ENCODE measurements at places on chromosomes 12 and 14.

DNA sequence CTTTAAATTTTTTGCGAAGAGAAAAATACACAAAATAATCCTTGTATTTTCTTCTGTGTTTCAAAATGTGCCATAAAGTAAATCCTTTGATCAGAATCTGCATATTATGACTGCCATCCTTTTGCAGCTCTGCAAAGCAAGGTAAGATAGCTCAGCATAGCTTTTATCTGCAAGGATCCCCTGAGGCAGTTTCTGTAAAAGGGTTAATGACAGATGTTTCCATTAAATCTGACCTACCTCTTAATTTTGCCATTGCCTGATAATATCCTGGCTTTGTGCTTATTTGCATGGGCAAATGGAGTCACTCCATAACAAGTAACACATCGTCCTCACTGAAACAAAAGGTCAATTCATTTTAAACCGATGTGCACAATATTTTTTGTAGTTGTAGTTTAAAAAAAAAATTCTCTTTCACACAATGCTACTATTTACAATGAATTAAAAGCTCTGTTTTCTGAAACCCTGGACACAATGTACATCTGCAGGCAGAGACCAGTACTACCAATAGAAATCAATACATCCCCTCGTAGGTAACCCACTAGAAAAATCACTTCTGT lies 108.5 kb upstream of the SOX5 start:
- DNase-seq, result no peak

DNA sequence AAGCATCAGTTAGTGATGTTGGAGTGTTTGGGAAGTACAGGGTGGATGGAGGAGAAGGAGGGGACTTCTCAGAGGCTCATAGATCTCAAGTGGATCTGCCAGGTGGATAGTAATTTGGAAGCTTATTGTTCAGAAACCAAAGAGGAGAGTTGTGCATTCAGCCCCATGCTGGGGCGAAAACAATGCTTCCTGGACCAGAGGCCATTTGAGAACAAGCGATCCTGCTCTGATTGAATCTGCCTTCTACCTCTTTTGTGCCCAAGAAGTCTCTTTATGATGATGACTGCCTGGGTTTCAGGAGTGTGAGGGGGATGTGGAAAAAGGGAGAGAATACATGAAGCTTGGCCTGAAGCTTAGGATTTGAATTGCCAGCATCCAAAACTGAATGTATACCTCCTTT lies 110.8 kb upstream of the SRRM4 start:
- no peak for DNase-seq

GRCh38 chr14:95265106-95266094 lies 54.3 kb downstream of the CLMN start:
- DNase-seq, result peak; percentile 27

DNA sequence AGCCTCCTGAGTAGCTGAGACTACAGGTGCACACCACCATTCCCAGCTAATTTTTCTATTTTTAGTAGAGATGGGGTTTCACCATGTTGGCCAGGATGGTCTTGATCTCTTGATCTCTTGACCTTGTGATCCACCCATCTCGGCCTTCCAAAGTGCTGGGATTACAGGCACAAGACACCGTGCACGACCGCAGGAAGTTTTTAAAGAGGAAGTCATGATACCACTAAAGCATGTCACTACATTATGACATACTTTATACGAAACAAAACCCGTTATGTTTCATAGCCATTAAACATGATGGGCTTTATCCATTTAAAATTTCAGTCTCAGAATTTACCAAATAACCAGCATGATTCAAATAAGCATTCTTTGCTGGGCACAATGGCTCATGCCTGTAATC lies 83.8 kb upstream of the DUSP6 start:
- DNase-seq, result no peak

DNA sequence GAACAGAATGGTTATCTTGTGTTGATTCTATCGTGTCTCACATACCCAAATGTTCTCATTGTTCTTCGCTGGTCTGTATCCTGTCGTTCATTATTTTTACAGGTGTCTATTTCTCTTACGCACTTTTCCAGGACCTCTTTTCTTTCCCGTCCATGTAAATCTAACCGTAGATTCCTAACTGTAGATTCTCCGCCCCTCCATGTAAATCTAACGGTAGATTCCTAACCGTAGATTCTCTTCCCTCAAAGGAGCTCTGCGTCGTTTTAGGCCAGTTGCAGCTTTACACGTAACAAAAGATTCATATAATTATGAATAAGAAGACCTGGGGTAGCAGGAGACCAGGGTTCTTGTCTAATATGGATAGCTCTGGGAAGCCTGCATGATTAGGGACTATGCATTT lies 9.7 kb upstream of the ZNF605 start:
- no peak for DNase-seq

GRCh38 chr14:58979325-58979724 lies 209.1 kb upstream of the DAAM1 start:
- no peak for DNase-seq

- DNase-seq, result no peak
These were observed 150.9 kb downstream of the EGLN3 start for GRCh38 chr14:33799705-33800570.

DNA sequence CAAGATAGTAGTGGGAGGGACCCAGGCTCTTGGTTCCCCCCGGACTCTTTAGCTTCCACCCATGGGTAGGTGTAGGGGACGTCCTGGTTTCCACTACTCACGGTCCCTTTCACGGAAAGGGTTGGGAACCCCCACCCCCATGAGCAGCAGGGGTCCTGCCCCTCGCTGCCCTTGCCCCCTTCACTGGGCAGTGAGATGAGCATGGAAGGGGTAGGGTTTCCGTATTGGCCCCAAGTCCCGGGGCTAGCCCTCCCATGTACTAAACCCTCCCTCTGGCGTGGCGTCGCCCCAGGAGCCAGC lies 12.7 kb downstream of the AGAP2 start:
- no peak for DNase-seq

DNA sequence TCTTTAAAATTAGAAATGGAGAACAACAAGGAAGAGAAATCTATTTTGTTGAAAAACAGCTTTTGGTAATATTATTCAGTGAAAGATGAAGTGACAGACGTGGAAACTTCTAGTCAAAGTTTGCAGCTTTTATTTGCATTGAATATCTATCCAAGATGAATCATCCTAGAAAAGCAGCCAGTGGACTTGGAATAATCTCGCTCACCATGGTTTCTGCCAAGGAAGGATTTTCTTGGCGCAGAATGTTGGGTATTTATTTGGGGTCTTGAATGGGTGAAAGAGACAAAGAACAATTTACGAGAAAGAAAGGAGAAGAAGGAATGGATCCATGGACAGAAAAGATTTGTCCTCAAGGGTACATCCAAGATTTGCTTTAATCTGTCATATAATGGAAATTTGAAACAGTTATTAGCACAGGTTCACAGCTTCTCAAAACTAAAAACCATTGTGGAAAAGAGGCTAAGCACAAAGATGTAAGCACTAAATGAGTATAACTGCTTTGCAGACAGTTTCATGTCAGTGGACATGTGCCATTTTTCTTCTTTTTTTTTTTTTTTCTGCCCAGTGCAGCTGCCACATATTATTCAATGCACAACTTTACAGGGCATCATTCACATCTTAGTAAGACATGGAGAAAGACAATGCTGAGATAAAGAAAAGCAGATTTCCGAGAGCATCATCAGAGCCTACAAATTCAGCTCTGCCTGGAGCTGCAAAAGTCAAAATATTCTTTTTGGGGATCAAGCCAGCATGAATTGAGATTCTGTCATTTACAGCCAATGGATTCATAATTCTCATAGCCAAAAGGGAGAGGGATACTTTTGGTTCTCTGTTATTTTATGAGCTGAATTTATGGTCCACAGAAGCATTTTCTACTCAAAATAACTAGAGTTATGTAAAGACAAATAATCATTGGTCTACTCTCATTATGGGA lies 333.7 kb downstream of the DAD1 start:
- DNase-seq, result no peak

DNA sequence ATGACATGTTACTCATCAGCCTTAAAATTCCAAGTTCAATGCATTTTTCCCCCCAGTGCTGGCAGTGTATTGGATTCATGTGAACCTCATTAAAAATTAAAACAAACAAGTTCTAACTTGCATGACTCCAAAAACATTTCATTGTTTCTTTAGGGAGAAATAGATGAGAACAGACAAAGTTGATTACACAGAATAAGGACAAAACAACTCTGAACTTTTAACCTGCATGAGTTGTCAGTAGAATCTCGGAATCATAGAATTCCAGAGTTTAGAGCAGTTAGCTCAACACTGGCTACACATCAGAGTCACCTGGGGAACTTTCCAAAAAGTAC lies 127.5 kb downstream of the TMX1 start:
- DNase-seq, result no peak

DNA sequence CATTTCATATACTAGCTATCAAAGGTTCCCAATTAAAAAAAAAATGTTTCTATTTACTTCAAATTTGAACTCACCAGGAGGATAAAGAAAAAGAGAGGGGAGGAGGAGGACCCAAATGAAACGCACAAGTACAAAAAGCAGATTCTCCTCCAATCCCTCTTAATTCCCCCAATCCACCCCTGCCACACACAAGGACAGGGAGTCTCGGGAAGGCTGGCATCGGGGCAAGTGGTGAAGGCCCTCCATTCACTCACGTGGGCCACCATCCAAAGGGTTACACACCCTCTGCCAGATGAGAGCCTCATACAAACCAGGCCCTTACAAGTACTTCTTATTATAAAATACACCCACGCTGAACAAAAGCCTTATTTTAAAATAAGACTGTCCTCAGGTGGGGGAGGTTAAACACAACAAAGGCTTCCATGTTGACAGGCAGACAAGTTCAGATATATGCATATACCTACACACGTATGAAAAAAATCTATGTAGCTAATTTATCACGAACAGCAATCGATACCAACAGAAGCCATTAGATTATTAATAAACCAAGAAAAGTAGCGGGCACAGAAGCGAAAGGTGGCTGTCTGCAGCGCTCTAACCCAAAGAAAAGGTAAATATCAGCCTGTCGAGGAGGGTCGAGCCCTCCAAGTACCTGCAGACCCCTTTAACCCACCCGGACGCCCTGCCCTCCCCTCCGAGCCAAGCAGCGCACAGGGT lies 1.5 kb downstream of the ATP2B1 start:
- DNase-seq, result peak; percentile 43

DNA sequence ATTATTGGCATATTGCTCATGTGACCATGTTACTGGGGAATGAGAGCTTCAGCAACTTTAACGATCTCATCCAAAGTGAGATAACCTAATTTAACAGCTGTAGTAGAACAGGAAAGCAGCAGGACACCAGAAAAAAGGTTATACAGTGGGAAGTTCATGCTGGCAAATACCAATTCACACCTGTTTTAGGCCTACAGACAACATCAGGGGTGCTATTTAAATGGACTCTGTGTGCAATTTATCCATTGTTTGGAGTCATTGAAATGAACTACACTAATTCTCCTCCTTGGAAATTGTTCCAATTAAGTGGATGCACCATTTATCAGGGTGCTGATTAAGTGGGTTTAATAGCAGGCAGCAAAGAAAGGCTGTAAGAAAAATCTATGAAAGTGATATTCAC lies 424.4 kb upstream of the LMO3 start:
- no peak for DNase-seq

DNA sequence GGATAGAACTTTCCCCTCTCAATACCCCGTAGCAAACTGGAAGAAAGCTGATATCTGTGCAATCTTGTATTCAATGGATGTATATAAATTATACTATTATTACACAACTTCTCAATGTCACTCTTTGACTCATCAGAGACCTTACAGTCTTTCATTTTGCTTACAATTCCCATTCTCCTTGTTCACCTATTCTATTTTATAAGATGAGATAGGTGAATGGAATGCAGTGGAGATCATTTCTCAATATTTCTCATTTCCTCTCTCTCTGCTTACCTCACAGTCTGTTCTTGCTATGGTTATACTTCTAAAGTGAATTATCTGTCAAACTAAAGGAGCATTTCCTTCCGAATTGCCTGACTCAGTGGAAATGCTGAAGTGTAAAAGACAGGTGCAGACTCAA lies 14.9 kb downstream of the FOXA1 start:
- no peak for DNase-seq

- no peak for DNase-seq
These were observed 40.4 kb upstream of the GTF2A1 start for GRCh38 chr14:81261176-81261575.

- DNase-seq, result no peak
These were observed 5.2 kb upstream of the LMO3 start for GRCh38 chr12:16611146-16611545.

GRCh38 chr14:60094306-60094897 lies 2.7 kb downstream of the PCNX4 start:
- DNase-seq, result peak; percentile 10

DNA sequence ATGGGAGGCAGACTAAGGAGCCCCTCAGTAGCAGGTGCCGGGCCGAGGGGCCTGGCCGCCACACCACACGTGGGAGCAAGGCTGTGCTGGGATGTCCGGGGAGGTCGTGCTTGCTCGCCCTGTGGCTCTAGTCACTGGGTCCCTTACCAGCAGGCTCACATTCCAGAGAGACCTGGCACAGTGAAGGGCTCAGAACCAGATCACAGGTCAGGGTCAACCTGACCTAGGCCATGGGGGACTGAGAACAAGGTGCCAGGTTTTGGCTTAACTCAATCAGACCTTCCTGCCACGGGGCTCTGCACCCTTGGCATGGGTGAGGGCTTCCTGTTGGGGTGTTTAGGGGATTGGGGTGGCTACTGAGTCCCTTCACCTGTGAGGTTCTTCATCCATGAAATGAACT lies 22.3 kb downstream of the DEGS2 start:
- DNase-seq, result no peak

DNA sequence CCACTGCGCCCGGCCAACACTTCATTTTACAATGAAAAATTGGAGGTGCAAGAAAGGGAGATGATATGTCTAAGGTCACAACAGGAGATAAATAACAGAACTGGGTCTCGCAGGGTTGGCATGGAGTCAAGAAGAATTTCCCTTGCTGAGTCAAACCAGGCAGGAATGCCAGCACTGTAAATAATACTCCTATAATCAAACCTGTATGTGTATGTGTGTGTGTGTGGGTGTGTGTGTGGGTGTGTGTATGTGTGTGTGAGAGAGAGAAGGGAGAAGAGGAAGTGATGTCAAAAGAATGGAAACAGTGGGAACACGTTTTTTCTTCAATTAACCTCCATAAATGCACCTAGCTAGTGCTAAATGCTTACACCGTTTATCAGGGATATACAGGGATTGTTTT lies 70.4 kb downstream of the TMEM116 start:
- no peak for DNase-seq

GRCh38 chr14:68603533-68604360 lies 189.1 kb downstream of the ZFP36L1 start:
- no peak for DNase-seq

GRCh38 chr14:103157969-103158368 lies 34.7 kb downstream of the TNFAIP2 start:
- DNase-seq, result no peak

- no peak for DNase-seq
These were observed 54.0 kb upstream of the RASSF8 start for GRCh38 chr12:25904442-25904841.
